Bone marrow (tissue), 2 donors: ENCODE measurements at places on chromosomes 3 and 15.

- DNase-seq: no peak
These were observed 35.2 kb downstream of the ANP32A start for GRCh38 chr15:68785541-68785940.

DNA sequence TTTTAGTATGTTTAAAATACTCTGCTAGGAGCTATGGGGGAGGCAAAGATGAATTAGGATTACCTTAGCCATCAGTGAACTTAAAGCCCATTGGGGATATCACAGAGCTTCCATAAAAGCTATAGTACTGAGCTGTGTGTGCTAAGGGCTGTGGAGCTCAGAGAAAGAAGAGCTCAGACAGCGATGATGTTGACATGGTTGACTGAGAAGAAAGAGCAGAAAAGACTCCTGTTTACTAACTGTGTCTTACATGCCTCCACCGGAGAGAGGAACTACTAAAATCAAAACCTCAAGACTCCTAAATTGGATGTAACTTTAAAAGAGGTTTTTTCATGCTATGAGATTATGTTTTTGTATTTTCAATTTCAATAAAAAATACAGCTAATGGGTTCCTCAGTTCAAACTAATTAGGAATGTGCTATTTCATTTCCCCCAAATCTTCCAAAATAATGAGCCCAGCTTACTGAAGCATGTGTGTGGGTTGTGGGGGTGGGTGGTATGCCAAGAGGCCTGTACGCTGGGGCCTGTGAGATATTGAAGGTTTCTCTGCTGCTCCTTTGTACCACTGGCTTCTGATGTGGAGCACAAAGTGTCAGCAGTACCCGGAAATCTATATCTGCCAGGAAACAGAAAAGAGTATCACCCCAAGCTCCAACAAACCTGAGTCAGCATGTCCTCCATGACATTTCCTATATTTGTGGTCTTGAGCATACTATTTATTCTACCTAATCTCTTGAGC, 22.7 kb downstream of the DGKG start:
- no peak for DNase-seq

- no peak for DNase-seq
These were observed 374.5 kb upstream of the PROK2 start for GRCh38 chr3:72159487-72159886.

DNA sequence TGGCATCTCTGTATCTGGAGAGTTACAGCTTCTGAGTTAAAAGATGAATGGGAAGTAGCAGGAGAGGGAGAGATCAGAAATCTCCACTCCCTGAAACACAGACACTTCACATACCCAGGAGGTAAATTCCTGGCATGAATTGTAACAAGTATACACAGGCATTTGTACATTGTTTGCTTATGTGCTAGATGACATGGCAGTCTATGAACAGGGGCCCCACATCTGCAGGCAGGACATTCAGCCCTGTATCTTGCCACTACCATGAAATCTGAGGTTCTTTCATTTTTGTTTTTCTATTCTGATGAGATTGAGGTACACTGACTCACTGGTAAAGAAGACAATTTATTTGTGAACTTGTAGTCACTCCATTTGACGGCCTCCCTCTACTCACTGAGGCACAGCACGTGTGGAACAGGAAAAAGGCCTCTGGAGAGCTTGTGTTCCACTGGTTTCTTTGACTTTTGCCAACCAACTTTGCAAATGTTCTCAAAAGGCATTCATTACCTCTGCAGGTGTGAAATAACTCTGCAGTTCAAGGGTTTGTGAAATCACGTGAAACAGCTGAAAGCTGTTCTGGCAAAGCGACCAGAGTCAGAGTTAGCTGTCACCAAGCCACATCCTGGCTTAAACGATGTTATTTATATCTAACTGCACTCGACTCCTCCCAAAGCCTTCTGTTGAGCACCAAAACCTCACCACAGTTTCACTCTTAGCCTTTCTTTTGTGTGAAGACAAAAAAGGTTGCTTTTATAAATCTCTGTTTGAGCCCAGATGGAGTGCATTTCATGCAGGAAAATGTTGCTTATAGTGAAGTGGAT, 401.3 kb upstream of the CFAP20DC start:
- no peak for DNase-seq

DNA sequence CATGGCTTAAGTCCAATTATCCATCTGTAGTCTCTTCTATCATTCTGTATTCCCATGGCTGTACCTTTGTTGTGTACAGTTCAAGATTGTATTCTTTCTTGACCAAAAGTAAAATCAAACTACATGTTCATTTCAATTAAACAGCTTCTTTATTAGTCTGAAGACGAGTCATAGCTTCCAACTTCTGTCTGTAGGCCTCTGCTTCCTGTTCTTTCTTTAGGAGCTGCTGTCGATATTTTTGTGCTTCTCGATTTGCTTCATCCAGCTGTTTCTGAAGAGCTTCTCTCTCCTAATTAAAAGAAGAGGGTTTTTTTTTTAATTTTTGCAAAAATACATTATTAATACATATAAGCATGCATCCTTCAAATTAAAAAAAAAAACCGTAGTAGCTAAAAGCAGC, 13.0 kb upstream of the HDC start:
- DNase-seq: no peak

DNA sequence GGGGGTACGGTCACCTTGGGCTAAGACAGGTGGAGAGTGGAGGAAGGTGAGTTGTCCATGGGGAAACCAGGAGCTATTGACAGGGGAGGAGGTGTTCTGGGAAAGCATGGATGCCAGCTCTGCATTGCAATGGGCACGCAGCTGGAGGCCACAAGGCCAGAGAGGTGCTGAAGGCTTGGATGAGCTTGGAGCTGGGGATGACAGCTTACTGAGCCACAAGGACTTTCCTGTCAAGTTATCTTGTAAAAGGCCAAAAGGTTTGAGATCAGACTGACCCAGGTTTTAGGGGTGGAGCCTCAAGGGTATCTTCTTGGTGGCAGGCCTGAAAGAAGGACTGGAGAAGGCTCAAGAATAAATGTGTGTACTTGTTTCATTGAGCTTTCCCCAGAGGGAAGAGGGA, 115.2 kb downstream of the ASB7 start:
- no peak for DNase-seq

DNA sequence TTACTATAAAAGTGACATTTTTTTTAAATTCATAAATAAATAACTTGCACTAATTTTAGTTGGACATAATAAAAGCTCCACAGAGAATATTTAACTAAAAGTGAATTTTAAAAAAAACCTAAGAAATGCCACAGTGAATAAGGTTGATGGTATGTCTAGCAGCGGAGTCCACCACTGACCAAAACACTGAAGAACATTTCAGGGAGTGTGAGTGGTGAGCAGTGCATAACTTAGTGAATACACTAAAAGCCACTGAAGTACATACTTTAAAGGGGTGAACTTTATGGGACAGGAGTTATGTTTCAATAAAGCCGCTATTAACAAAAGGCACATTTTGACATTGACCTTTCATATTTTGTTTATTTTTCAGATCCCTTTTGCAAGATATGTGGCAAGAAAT, 32.3 kb downstream of the SRP14 start:
- DNase-seq: no peak

DNA sequence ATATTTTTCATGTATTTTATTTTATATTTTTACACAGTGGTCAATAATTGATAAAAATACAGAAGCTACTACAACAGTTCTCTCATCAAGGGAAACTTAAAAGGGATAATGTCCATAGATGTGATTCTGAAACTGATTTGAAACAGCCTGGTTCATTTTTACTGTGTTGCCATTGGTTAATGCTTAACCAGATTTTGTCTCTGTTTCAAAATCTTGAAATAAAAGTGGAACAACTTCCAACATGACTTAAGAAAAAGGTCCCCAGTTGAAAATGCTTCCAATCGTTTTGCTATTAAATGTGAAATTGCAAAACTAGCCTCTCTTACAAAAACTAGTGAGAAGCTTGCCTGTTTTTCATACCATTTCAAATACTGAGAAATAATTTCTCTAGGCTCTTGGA, 240.7 kb downstream of the LPP start:
- no peak for DNase-seq

GRCh38 chr3:54897028-54897711, 30.7 kb downstream of the LRTM1 start:
- no peak for DNase-seq

GRCh38 chr15:78988361-78988911, 43.6 kb upstream of the CTSH start:
- peak; percentile 40 for DNase-seq

DNA sequence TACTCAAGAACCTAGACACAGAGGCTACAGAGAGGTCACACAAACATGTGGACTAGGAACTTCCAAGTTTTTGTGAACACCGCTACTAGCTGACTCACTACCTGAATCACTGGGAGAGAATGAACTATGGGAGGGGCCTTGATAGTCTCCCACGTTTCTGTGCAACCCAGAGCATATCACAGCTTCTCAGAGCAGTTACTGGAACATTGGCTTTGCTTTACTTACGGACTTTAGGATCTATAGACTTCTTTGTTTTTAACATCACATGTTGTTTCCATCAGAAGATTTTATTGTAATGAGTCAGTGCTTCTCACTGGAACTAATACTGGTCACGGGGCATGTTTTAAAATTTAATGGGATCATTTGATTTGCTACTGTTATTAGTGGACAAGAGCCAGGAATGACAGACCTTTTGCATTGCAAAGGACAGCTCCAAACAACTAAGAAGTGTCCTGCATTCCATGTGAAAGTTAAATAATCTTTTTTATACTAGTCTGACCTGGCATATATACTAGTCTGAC, 35.6 kb downstream of the RTP4 start:
- no peak for DNase-seq

GRCh38 chr3:112531358-112531781, 30.4 kb downstream of the ATG3 start:
- DNase-seq: no peak

DNA sequence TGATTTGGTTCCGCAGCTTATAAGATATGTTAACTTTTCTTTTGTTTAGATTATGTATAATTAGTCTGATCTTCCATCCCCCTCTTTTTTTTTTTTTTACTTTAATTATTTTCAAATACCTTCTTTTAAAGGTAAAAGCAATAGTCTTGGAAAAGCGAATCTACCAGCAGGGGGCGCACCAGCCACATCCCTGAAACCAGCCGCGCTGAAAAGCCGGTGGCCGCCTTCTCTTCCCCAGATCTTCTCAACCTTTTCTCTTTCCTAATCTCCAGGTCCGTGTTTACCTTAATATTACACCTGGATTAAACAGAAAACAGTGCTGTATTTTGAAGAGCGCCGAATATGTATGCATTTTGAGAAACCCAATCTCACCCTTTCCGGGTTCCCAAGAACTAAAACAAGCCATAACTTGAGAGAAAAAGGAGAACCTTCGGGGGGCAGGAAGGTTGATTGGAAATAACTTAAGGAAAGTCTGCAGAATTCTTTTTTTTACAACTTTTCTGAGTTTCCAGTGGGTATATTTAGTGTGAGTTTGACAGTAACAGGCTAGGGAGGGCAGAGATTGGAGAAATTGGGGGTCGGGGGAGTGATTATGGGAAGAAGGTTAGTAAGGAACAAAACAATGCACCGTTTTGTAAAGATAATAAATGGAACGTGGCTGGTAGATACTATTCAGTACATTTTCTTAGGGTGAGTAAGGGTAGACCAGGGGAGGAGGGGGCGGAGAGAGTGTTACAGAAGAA, 2.0 kb upstream of the SOX2 start:
- peak; percentile 49 for DNase-seq

GRCh38 chr3:170424879-170425278, 6.2 kb downstream of the CLDN11 start:
- no peak for DNase-seq

GRCh38 chr3:188842639-188843038, 329.1 kb upstream of the TPRG1 start:
- DNase-seq: no peak

DNA sequence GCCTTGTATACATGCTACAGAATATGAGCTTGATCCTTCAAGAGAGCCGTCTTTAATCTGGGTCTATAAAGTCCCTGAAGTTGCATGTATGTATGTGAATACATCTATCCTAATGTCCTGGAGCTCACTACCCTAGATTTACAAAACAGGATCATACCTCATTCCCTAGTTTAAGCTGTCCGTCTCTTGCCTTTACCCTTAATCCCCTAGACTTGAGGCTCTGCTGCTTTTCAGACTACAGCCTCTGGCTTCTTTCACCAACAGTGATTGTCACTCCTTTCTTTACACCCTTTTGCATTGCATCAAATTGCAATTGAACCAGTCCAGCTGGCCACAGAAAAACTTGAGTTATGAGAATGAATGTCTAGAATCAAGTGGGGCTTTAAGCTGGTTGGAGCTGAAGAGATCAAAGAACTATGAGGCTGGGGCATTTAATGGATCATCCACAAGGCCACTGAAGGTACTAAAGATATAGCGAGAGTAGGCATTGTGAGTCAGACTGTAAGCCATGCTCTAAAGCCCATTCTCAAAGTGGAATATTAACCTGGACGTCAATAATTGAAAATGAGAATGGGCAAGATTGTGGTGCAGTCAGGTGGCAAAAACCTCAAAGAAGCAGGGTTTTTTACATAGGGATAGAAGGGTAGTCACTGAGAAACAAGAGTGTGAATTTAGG, 12.3 kb upstream of the PLD1 start:
- no peak for DNase-seq

DNA sequence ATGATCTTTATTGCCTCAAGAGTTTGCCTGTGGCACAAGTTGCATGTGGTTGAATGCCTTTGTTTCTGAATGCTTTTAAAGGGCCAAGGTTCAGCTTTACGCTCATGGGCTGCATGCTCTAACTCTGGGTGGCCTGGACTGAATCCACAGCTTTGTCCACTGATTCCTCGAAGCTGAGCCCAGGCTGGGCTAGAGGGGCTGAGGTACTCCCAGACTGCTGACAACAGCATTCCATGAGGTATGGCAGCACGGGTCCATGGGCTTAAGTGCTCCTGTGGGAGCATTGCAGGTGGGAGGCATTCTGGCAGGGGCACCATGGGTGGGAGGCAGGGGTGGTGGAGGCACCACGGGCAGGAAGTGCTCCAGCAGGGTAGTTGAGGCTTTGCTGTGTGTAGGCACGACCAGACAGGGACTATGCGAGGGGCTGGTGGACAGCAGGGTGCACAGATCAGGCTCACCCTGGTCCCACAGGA, 61.6 kb downstream of the GLCE start:
- no peak for DNase-seq

DNA sequence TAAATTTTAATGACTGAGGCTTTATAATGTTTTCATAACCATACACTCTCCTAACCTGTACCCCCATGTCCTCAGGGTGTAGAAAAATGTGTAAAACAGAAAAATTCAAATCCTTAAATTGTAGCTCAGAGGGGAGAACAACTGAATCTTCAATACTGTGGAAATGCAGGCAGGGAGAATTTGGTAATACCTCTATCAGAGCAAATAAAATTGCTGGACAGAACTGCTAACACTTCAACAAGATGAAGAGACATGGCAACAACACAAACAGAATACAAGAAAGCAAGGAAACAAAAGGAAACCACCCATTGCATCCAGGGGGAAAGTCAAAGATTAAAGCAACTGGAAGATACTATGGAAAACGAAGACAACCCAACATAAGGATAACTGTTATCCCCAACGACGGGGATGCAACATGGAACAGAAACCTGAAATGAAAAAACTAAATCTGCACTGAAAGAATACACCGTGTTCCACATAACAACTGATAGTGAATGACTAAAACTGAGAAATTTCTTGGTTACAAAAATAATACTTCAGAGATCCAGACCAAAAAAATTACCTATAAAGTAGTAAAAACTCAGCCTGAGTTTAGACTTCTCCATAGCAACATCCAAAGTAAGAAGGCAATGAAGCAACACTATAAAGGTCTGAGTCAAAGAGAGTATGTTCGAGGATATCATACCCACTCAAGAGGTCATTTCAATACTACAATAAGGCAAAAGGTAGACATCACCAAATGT, 48.5 kb downstream of the HACD2 start:
- DNase-seq: no peak
